ENCODE measurements at places on chromosomes 12 and 14.

DNA sequence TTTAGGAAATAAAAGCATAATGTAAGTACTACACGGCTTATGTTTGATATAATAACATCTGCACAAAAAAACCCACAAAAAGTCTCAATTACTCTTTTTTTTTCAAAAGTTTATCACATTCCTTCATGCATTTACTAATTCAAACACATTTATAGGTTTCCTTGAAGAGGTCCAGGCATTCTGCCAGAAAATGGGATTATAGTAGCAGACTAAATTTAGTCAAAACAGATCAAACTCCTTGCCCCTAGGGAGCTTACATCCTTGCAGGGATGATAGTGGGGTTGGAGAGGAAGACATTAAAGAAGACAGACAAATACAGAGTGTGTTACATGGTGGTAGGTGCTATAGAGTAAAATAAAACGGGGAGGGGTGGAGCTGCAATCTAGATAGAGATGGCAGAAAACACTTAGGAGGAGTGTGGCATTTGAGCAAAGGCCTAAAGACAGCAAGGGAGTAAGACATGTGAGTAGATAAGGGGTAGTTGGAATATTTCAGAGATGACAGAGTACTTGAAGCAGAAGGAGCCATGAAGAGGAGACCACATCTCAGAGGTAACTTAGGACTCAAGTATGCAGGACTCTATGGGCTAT is 266.9 kb downstream of the PPFIA2 start:
- peak; percentile 87 for DNase-seq

GRCh38 chr14:64391113-64391725 is 3.1 kb downstream of the MTHFD1 start:
- DNase-seq: no peak

- DNase-seq: no peak
Observed at GRCh38 chr12:92871116-92871515, 58.0 kb downstream of the EEA1 start.

DNA sequence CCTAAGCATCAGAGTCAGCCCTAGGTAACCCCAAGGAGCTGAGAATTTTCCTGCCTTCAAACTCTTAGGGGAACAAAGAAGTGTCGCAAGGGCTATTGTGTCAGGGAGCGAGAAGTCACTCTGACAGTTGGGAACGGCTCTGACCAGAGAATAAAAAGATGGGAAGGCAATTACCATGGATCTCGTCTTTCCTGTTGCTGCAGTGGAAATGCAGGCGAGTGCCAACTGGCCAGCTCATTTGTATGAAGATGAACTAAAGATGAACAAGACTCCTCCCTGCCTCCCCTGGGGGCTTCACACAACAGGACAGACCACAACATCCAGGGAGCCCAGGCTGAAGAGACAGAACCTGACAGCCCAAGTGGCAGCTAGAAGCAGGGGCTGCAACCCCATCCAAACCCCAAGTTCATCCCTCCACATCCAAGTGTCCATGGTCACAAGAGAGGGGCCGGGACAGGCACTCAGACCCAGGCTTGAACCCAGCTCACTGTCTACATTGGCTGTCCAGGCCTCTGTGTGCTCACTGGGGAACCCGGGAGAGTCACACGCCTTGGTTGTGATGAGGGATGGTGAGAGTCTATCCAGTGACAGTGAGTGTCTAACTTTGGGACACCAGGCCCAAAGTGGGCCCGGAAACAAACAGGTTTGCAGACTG is 322.4 kb downstream of the BCL11B start:
- DNase-seq: no peak

DNA sequence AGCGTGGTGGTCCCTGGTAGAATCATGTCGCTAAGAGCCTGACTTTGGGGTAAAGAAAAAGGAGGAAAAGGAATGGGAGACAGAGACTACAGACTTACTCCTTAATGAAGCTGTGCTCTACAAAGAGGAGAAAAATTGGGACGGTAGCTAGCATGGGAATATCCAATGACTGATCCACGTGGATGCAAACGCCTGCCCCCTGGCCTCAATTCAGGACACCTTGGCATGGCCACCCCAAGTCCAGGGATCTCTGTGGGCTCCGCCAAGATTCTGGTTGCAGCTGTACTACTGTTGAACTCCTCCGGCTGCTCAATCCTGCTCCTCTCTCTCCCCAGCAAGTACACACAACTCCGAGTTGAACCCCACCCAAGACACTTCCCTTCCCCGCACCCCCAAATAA is 70.5 kb upstream of the DIO3 start:
- no peak for DNase-seq

DNA sequence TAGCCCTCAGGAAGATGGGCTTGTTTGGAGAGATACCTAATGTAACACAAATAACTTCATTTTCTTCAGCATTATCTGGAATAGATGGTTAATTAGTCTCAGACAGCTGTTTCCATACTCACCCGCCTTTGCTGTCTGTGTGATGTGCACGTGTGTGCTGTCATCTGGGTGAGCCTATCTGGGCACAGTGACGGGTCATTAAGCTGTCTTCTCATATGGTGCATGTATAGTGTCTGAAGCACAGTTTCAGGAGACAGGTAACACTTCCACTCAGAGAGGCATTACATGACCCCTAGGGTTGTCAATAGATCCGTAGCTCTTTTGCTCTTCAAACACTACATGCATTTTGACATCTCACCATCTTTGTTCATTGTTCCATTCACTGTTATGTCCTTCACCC is 493.3 kb downstream of the APAF1 start:
- DNase-seq: no peak

DNA sequence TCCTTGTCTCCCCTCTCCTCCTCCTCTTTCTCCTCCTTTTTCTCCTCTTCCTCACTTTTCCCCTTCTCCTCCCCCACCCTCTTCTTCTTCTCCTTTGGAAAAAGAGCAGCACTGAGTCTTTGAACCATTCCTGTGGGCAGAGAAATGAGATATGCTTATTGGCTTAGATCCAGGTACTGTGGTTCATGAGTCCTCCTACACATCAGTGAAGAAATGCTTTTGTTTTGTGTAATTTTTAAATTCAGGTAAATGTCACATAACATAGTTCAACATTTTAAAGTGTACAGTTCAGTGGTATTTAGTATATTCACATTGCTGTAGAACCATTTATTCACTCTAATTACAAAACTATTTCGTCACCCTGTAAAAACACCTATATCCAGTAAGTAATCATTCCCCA is 402.1 kb downstream of the AACS start:
- DNase-seq: no peak

DNA sequence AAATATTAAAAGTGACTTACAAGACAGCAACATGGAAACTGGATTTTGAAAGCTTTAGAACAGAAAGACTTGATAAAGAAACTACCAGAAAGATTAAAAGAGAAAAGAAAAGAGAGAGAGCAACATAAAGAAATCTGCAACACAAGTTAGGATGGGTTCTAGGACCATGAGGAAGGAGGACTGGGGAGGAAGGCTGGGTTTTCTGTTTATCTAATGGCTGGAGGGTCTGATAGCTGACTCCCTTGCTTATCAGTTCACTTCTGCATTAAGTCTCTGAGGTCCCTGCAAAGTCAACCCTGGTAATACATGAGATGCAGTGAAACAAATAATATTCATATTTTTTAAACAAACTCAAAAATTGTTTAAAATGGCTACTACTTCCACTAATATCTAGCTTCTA is 90.1 kb downstream of the RPAP3 start:
- no peak for DNase-seq

DNA sequence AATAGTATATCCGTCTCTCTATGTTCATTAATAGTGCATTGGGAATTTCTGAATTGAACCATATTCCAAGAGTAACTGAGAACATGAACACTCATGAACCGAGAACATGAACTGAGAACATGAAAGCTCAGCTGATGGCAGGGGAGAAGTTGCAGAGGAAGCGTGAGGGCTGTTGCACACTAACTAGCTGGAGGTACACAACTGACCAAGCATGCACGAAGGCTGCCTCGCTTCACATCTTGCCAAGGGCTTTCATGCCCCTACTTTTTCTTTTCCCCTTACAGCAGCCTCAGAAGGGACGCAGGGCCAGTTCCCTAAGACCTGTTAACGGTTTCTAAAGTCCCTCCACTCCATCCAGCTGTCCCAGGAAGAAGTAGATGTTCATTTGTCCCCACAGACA is 4.3 kb downstream of the RNASE1 start:
- DNase-seq: no peak

DNA sequence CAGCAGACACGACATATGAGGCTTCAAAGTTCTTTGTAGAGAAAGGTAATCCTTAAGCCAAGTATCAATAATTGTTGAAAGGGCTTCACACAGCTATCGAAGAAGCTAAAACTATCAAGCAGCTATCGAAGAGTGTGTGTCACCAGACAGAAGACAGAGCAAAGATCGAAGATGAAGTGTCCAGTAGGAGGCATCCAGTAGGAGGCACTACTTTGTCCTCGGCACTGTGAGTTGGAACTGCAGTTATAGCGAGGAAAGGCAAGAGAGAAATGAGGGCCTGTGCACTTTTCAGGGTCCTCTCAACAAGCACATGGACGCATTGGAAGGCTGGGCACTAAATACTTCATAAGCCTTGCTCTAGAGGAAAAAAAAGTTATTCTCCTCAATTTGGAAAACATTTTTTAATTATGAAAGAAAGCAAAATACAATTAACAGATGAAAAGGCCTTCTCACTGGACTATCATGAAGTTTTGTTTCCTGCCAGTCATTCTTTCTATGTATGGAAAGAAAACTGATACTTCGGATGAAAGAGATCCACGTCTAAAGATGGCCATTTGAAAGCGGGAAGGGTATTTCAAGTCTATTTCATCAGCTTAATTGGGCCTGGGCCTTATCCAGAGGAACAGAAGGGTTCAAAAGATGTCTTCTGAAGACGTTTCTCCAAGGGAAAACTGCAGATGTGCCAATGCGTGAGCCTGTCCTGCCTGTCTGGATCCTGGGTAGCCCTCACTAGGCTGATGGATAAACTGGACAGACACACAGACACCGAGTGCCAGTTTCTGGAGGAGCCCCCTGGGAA is 174.5 kb downstream of the CALM1 start:
- no peak for DNase-seq

GRCh38 chr12:101229841-101230241 is 19.8 kb upstream of the SLC5A8 start:
- no peak for DNase-seq

DNA sequence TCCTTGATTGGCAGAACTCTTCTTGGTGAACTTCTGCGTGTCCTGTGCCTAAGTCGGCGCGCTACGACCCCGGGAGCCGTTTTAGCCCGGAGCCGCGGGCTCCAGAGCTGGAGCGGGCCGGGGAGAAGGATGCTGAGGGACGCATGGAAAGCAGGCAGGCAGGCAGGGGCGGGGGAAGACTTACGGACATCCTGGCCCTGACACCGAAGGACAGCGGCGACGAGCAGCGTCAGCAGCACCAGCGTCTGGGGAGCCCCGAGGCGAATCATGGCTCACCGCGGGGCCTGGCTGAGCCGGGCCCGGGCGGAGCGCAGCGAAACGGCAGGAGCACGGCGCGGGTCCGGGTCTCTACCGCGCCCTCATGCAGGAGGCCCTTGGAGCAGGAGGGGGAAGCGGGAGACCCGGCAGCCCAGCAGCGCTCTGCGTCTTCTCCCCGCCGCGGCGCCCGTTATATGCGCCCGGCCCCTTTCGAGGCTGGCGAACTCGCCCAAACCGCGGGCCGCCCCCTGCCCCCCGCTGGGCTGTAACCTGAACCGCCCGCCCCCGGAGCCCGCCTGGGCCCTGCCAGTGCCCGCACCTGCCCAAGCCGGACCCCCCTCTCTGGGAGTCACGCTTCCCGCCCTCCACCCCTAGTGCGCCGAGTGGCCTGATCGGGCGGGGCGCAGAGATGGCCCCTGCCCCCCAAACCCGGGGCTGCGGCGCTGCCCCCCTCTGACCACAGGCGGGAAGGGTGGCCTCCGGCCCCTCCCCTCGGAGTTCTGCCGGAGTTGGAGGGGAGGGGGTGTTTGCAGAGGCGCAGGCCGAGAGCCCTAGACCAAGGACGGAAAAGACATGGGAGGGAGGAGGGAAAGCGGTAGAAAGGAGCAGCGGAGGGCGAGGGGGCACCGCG is at the start of gene COL2A1:
Gene COL2A1, minus strand, starts transcription at position 424 of the 889 bp plus-strand sequence. Its CDS starts 155 bp downstream, at position 269.
- DNase-seq: peak; percentile 89

All from HAP-1 (cell line).